ENCODE measurements at places on chromosomes 7 and 10. TPM values are rescaled to one million over a fixed set of nuclear protein-coding genes. Genes with fewer than 3 reads are reported as not detected.

The C10orf67 gene
- total RNA-seq: 1.2 TPM

The ZNF365 gene
- 0.18 TPM for total RNA-seq

The NKX6-2 gene
- 2.1 TPM for total RNA-seq

The ZNF32 gene
- total RNA-seq: 41.1 TPM

The PDZD7 gene
- total RNA-seq: 3.8 TPM

The SEMA3D gene
- 15.9 TPM for total RNA-seq

- DNase-seq: no peak
Observed at GRCh38 chr10:93516006-93516380, 19.6 kb downstream of the CEP55 start.

DNA sequence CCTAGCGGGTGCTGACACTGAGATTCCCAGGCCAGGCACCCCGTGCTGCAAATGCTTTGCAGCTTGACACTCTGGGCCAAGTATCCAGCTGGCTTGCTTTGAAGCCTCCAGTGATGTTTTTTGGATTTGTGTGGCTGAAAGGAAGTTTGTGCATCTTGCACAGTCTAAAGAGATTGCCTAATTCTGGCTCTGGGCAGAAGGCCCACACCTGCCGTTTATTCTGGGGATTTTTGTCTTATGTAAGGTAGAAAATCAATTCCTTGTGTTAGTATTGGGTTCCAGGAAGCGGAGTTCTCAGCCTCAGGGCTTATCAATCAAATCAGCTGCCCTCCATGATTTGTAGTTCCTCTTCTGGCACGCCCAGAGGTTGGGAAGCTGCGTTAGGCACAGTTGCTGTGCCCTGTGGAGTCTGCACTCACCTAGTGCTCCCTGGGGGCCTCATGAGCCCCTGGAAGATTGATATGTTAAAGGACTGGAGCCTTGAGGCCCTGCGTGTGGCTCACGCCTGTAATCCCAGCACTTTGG lies 8.4 kb upstream of the PURB start:
- no peak for DNase-seq

DNA sequence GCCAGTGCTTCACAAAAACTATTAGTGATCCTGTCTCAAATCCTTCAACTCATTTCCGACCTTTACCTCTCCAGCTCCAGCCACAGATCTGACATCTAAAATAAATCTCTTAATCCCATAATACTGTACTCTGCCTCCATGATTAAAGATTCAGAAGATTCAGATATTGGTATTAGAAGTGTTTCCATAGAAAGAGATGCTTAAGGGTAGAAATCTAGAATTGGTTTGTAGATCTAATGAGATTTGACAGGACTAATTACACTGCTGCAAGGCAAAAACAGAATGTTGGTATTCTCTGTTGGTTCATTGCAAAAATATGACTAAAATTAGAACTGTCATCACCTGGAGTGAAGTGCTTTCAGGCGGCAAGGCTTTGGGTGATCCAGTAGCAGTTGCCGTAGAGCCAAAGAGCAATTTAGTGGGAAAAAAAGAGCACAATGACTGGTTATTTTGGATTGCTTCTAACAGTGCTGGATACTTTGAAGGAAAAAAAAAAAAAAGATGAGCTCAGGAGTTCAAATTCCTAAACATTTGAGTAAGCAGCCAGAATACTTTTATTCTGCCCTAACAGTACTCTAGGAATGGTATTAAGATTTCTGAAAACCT lies 940.1 kb upstream of the SORCS1 start:
- no peak for DNase-seq

DNA sequence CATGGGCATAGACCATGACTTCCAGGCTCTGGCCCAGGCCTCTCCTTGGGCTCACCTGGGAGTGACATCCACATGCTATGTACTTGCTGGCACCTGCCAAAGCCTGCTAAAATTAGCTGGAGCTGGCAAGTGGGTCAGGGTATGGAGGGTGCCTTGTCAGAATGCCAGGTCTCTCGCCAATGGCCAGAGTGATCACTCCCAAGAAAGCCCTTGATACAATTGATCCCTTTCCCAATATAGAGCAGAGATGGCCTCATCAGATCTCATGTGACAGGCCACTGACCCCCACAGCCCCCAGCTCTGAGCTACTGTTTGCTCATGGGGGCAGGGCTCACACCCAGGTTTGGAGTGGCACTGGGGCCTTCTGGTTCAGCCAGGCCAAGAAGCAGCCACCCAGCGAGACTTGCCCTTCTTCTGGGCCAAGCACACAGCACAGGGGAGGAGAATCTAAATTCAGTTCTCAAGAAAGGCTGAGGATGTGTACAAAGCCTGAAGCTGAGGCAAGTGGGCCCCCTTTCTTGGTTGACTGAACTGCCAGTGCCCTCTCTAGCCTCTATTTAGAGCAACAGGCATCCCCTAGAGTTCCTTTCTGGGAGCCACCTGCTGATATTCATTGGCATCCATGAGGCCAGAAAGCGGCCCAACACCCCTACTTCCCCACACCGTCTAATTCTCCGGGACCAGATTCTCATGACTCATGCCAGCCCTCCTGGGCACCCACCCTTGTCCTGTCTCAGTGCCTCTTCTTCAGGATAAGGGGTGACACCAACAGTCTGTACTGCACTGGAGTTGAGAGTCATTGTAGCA lies 18.9 kb upstream of the MYL7 start:
- peak; percentile 48 for DNase-seq

GRCh38 chr7:127769696-127770400 lies 117.9 kb downstream of the SND1 start:
- DNase-seq: no peak

GRCh38 chr10:20971901-20972300 lies 74.8 kb upstream of the NEBL start:
- DNase-seq: no peak

GRCh38 chr7:133742709-133743538 lies 384.2 kb upstream of the LRGUK start:
- no peak for DNase-seq

- DNase-seq: no peak
Observed at GRCh38 chr10:43384252-43385221, 13.1 kb downstream of the FXYD4 start.

DNA sequence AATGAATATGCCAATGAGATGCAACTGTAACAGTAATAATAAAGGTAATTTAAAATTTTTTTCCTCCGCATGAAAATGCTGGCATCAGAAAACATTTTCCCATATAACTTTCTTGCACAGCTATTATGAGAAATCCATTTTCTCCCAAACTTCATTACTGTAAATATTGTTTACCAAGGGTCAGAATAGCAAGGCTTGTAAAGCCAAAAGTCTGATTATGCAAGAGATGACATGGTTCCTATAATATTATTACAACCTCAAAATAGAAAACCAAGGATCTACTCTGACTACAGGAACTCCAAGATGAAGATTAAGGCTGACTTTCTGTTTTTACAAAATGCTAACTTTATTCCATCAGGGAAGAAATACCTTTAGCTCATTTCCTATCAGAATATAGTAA lies 162.7 kb upstream of the CDK1 start:
- DNase-seq: no peak

DNA sequence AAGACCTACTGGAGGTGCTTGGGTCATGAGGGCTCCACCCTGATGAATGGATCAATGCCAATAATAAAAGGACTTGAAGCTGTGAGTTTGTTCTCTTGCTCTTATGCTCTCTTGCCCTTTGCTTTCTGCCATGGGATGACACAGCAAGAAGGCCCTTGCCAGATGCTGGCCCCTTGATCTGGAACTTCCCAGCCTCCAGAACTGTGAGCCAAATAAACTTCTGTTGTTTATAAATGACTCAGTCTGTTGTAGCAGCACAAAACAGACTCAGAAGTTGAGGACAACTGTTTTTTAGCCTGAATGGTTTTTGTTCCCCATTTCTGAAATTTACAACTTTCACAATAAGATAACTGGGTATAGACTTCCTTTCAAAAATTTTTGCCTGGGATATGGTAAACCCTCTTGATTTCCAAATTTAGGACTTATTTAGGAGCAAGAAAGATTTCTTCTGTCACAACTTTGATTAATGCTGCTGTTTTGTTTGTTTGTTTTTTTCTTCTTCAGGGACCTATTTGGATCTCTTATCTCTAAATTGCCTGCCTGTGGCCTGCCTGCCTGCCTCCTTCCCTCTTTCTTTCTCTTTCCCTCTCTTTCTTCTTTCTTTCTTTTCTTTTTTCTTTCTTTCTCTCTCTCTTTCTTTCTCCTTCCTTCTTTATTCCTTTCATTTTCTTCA lies 12.1 kb downstream of the ENTPD1 start:
- no peak for DNase-seq

- DNase-seq: no peak
Observed at GRCh38 chr7:15407910-15408309, 153.9 kb downstream of the AGMO start.

DNA sequence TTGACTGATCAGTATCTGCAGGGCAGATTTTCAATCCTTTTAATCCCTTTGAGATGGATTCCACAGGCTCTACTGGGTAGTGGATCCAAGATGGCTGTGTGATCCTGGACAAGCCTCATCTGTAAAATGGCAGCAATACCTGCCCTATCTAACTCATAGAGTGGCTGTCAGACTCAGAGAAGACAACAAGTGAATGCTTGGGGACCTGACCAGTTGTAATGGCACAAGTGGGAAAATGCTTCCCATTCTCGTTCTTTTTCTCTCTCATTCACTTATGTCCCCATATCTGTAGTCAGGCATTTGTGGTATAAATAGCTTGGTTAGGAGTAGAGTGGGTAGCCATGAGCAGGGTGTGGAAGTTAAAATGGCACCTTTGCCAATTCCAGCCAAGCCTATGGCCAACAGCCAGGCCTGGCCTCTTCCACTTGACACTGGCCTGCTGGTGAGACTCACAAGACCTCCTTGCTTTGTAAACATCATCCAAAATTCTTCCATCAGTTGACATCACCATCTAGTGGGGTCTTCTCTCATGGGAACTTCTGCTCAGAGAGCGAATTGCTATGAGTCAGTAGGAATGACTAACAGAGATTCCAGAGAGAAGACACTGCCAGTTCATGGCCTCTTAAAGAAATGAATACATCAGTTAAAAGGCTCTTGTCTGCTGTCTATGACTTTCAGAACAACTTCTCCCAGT lies 150.1 kb downstream of the PLPP4 start:
- DNase-seq: no peak

GRCh38 chr7:76047305-76047810 lies 442 bp downstream of the STYXL1 start:
- DNase-seq: no peak

DNA sequence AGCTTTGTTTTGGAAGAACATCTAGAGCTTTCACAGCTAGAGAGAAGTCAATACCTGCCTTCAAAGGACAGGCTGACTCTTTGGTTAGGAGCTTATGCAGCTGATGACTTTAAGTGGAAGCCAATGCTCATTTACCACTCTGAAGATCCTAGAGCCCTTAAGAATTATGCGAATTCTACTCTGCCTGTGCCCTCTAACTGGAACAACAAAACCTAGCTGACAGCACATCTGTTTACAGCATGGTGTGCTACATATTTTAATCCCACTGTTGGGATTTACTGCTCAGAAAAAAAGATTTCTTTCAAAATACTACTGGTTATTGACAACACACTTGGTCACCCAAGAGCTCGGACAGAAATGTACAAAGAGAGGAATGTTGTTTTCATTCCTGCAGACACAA lies 57.3 kb downstream of the PALS2 start:
- DNase-seq: no peak

DNA sequence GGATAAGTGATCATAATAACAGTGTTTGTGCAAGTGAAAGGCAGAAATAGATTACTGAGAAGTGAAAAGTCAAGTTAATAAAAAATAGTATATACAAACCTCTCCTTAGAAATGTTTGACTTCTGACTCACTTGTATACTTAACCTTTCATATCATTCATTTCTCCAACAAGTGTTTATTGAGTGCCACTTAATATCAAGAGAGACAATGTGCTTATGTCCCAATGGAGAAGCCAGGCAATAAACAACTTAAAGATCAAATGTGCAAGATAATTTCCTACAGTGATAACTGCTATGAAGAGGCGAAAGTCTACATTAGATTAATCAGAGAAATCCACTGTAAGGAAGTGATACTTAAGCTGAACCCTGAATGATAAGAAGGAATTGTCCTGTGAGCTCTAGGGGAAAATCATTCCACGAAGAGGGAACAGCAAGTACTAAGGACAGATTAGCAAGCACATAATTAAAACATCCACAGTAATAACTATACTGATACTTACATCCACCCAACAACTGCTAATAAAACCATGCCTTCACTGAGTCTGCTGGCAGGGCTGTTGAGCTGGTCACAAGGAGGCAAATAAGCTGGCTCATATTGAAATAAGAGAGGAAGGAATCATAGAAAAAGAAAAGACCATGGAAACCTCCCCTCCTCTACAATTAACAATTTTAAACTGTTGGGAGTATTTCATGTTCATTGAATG lies 203.5 kb downstream of the CTNNA3 start:
- no peak for DNase-seq

DNA sequence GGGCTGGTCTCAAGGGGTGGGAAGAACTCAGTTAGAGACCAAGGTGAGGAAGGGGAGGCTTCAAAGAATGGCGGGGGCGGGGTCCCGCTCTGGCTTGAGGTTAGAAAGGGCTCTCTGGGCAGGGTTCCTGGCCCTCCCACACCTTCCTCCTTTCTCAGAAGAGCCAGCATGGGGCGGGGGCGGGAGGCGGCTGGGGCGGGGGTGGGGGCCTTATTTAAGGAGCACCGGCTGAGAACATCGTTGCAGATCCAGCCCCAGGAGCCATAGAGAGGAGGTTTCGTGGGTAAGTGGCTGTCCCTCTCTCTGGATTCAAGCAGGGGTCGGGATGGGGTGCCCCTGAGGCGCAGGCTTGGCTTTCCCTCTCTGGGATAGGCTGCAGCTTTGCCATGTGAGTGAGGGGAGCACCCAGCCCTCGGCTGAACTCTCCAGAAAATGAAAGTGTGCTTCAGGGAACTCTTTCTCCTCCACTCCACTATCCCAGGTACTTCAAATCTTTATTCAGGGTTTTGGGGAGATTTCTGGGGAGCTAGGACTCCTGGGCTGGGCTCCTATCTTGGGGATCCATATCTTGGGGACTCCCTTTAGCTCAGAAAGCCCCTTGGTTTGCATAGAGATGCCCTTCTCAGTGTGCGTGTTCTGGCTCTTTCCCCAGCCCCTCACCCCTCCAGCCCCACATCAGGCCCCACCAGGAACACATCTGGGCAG lies 3.3 kb upstream of the CUEDC2 start:
- no peak for DNase-seq

- no peak for DNase-seq
Observed at GRCh38 chr10:88115968-88116367, 252.5 kb downstream of the PTEN start.

GRCh38 chr10:106387063-106387462 lies 777.4 kb downstream of the SORCS1 start:
- no peak for DNase-seq

GRCh38 chr7:2412587-2413201 lies 9.3 kb downstream of the CHST12 start:
- no peak for DNase-seq

DNA sequence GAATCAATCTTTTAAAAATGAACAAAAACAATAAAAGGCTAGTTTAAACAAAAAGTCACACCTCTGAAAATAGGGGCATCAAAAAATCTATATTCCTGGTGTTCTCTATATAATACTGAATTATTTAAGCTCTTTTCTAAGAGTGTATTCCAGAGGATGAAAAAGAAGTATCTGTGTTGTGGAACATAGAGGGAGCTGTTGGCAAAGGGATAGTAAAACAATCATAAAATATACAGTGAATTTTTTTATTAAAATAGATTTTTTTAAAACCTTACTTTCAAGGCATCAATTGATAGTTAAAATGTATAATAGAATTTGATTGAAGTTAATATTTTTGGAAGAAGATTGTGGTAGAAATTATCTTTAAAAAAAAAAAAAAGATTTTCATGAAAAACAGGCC lies 1409.1 kb upstream of the CELF2 start:
- no peak for DNase-seq

- no peak for DNase-seq
Observed at GRCh38 chr10:13425397-13425796, 77.3 kb upstream of the SEPHS1 start.

GRCh38 chr10:99450156-99450555 lies 19.7 kb upstream of the GOT1 start:
- DNase-seq: no peak

Measured in sciatic nerve (tissue), 2 donors.